ENCODE measurements at places on chromosomes 4 and X.

DNA sequence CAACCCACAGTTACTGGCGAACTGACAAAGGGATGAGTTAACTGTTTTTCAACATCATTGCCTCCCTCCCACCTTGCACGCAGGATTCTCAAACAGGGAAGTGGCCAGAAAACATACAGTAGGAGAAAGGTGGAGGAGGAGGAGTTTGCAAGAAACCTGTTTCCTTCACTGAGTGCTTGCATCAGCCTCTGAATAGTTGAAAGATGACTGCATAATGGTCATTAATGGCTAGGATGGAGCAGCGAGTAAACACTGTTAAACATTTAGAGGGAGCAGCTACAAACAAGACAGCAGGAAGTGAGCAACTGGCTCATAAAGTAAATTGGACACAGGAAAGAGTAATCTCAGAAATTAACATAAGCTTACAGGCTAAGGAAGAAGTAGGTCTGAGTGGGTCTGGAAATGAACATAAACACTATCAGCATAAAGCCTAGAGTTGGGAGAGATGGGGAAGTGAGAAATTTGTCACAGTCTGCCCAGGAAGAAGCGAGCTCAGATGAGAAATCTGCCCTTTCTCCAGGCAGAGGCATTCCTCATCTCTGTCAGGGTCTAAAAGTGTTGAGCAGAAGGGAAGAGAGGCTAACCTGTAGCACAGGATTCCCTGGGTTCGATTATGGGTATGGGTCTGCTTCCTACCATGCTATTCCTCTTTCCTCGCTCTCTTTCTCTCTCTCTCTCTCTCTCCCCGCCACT is 38.6 kb downstream of the TRPC5OS start:
- DNase-seq = no peak

DNA sequence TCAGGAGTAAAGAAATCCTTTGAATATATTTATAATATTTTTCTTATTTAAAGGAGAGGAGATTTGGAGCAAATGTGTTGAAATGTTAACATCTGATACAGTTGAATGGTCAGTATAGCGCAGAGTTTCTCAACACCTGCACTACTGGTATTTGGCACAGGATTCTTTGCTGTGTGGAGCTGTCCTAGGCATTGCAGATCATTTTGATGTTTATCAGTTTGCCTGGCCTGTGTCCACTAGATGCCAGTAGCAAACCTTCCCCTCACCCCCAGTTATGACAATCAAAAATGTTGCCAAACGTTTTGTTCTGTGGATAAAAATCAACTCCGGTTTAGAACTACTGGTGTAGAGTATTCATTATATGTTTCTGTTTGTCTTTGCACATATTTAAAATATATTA is 765.3 kb upstream of the SLIT2 start:
- no peak for DNase-seq

DNA sequence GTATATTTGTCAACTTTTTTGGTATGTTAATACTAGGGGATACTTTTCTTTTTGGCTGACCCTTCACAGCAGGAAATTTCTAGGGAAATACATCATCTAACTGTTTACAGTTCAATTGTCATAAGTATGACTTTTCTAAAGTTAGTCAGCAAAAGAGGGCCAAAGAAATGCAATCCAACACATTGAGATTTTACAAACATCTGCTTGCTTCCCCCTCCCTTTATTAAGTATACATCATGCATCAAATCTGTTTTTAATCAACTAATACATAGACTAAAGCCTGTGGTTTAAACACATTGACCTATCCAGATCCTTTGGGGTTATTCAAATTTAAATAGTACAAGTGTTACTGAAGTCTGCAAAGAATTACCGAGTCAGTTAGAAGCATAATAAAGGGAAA is 93.9 kb downstream of the MID1 start:
- DNase-seq = no peak

DNA sequence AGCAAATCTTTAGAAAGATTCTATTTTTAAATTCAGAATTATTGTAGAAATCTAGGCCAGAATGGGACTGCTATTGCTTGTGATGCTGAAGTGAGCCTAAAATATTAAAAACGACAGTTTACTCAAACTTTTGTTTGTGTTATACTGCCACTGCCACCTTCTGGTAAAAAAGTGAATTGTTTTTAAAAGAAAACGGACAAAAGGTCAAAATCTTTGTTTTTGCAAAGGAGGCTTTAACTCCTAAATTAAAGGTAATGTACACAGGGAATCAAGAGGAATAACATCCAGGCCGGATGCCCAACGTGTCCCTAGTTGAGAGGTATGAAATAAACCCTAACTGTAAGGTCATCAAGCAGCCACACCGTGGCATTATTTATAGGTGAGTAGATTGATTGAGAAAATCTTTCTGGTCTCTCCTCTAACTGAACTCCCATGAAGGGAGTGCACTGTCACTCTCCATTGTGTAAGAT is 338.3 kb upstream of the GALNT7 start:
- no peak for DNase-seq

DNA sequence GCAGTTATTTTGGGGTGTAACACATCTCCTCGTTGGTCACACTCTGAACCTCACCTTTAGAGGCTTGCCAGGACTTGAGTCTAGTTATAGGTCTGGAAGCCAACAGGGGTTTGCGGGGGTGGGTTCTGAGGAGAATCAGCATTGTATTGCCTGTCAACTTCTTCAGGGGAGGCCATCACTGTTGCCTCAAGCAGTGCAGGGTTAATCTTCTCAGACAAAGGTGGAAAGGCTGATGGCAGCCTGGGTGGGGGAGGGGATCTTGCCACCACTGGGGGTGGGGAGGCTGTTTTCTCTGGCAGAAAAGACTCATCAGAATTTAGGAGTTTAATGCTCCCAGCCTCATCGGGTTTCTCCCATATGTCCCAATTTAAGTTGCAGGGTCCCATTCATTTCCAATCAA is 387.8 kb downstream of the PRR32 start:
- DNase-seq = no peak

DNA sequence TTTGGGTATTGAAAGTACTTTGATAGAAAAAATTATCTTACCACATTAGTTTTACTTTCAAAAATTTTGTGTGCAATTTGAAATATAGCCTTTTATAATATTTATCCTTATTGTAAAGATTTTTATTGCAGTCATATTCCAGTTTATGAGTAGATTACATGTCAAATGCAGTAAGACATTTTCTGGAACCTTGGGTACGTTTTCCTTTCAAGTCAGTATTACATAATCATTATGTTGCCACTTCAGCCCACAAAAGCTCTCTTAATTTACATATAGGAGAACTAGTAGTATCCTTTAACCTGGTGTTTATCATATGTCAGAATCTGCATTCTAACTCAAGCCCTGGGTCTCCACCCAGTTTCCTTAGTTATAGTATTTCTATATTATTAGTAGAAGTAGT is 98.5 kb downstream of the CENPC start:
- no peak for DNase-seq

GRCh38 chr4:108940149-108940548 is 177.3 kb upstream of the ETNPPL start:
- DNase-seq = no peak

GRCh38 chr4:125091541-125091940 is 223.2 kb upstream of the FAT4 start:
- DNase-seq = no peak

DNA sequence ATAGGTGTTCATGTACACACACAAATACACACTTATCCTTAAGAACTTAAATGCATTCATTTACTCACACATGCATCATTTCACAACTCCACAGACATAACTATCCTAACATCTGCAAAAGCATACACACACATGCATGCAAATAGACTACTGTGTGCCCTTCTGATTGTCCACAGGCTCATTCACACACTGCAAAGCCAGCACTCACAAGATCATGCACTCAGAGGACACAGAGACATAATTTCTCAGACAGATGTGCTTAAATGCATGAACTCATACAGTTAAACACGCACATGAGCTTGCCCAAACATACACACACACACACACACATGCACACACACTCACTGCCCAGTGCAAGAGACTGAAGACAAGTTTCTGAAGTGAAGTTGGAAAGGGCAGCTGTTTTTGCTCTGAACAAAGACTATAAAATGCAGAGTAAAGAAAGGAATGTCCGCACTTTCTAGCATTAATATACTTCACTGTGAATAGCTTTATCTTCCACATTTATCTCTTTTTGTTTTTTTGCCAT is 1018.0 kb upstream of the HS3ST1 start:
- no peak for DNase-seq

DNA sequence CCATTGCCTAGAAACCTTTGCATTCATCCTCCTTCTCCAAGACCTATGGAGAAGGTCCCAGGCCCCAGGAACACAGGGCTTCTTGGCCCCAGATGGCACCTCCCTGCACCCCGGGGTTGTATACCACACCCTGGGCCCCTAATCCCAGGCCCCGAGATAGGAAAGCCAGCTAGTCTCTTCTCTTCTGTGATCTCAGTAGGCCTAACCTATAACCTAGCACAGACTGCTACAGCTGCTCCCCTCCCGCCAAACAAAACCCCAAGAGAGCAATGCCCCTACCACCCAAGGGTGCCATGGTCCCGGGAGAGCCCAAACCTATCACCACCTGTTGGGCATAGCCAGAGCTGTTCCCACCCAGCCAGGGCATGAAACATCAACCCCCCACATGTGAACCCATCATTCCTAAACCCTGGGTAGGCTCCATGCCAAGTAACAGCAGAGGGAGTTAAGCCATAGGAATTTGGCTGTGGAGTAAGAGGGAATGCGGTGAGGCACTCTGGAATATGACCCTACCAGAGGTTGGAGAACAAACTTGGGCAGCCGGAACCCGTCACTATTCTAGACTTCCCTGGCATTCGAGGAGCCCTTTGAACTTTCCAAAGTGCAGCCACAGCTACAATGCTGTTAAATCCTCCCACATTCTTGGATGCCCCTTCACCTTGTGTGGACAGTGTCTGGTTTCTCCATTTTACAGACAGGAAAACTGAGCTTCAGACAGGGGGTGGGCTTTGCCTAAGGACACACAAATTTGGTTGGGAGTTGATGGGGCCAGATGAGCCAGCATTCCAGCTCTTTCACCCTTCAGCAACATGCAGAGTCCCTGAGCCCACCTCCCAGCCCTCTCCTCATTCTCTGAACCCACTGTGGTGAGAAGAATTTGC is 10.9 kb upstream of the SASH3 start:
- DNase-seq = no peak

DNA sequence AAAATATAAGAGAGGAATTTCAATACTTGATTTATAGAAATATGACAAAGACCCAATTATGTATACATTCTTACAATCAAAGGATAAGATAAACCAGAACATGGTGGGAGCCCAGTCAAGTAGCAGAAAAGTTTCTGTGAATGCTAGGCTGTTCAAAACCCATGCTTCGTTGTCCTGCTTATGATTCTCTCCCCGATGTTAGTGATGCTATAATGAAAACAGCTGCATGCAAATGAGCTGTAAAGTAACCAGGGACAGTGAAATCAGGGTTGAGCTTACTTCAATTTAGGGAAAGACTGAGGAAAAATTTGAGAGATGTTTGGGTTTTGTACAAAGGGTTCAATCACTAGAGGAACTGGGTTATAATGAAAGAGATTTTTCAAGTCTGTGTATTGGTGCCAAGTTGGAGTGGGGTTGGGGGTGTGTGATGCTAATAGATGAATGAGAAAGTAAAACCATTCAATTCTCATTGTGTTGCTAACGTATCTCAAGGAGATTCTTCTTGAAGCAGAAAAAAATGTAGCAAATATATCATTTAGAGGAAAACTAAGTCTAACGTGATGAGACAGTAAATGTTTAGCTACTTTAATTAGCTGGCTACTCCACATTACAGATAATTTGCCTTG is 59.3 kb upstream of the PPP1R2C start:
- DNase-seq = no peak

- no peak for DNase-seq
Measured at GRCh38 chr4:185921583-185922555, 109.9 kb upstream of the SORBS2 start.

GRCh38 chr4:145307120-145307519 is 126.7 kb upstream of the OTUD4 start:
- no peak for DNase-seq

DNA sequence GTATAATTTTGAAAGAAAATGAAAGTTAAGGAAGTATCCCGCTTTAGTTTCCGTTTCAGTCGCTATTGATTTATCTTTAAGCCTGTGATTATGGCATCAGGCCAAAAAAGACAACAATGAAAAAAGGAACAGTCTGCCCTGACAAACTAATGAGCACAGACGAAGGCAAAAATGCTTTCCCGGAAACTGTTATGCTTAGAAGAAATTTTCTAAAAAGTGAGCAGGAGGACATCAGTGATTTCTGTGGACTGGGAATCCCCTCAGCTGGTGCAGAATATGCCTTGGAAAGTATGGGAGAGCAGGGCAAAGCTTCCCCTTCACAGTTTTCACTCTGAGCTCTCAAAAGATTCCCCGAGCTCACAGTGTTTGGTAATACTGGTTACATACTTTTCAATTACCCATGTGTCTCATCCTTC is 5.1 kb upstream of the CXCL10 start:
- DNase-seq = no peak

DNA sequence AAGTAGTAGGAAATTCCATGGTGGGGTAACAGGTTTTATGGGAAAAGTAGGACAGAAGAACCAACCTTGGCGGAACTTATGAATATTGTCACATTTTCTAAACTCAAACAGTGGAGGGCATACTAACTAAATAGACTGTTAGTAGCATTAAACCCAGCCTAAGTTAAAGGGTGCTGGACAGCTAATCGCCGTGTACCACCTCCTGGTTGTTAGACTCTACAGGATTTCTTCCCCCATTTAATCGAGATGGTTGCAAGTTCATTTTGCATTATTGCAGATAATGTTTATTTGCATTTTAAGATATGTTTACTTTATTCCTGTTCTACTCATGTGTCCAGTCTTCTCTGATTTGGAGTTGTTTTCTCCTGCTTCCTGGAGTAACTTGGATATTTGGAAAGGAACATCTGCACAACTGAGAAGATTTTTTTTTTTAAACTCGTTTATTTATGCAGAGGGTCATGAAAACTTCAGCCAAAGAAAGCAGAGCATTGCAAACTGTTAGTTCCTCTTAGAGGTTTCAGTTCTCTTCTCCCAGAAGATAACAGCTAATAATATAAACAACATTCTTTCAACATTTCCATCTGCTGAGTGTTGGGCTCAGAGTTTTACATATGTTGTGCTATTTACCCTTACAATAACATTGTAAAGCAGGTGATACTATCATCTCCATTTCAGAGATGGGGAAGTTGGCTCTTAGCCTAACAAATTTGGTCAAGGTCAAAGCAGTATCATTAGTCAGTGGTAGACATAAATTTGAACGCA is 51.5 kb upstream of the TBC1D9 start:
- peak; percentile 19 for DNase-seq

GRCh38 chr4:23084559-23085248 is 392.0 kb downstream of the GBA3 start:
- peak; percentile 22 for DNase-seq

GRCh38 chr4:11299016-11299415 is 129.7 kb downstream of the HS3ST1 start:
- no peak for DNase-seq
